ENCODE measurements at places on chromosomes 12 and 14.

DNA sequence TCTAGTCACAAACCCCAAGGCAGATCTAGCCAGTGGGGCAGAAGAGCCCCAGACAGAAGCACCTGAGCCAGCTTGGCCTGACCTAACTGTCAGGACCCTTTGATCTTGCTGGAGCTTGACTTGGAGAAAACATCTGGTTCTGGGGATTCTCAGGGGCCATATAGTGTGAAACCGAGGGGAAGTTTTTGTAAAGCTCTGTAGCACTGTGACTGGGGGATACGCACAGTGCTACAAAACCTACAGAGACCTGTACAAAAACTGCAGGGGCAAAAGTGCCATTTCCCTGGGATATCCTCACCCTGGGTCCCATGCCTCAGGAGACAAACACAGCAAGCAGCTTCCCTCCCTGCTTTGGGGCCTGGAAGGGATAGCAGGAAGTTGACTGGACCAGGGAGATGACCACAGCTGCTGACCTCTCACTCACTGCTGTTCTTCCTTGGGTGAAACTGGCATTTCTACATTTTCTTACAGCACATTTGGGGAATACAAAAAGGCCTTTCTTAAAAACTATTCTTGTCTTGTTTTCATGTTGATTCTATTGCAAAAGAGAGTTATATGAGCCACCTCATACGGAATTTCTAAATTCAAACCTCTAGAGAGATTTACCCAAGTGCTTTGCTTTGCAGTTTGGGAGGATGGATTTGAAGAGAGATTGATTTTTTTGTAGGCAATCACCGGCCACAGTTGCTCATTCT lies 140.0 kb downstream of the DAD1 start:
- no peak for DNase-seq

DNA sequence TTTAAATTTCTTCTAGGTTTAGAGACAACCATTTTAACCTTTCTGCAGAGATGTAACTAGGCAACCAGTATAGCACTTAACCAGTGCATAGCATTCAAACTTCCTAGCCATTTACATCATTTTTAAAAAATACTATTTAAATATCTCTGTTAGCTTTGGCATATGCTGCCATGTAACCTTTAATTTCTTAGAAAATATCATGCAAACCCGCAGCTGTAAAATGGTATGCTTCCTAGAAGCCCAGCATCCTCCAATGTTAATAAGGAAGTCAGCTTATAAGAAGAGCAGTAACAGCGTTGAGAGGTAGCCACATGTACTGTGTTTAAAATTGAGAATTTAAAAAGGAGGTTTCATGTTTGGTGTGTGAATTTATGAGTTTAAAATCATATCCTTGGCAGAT lies 22.8 kb downstream of the GNG2 start:
- no peak for DNase-seq

- no peak for DNase-seq
These were observed 3.7 kb upstream of the ART4 start for GRCh38 chr12:14846876-14847580.

DNA sequence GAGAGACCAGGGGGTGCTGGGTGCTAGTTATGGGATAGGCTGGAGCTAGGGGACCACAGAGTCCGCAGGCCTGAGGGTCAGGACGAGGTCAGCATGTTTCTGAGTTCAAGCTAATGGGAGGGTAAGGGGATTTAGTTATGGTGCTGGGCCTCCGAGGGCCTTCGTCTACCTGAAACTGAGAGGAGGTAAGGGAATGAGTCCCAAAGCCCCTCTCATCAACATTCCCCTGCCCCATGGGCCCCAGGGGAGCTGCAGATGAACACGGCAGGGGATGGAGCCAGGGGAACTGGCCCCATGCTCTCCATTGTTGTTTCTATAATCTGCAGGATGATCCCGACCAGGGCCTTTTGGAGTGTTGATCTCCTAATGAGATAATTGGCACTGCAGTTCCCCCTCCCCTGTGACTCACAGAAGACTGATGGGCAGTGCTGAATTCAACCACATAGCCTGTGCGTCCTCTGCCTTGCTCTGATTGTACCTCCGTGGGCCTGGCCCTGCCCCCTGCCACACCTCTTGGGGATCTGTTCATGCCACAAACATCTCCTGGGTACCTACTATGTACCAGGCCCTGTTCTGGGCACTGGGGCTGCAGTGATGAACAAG lies 21.4 kb downstream of the FAIM2 start:
- DNase-seq, result no peak

GRCh38 chr12:124512667-124513296 lies 54.6 kb downstream of the NCOR2 start:
- no peak for DNase-seq

DNA sequence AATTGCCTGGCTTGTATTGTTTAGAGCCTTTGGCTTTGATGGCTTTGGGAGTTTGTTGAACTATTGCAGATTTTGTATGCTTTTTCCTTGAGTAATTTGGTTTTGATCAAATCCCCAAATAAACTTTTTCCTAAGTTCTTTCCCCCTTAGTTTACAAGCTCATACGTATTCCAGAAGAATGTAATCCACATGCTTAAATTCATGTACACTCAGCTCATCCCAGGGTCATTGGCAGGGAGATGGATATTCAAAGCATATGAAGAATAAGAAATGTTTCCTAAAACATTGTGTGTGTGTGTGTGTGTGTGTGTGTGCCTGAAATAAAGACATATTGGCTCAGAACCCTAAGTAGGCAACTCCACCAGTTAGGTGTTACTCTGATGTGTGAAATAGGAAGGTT lies 89.4 kb downstream of the TMEM30B start:
- DNase-seq, result no peak

GRCh38 chr14:83734431-83734830 lies 1795.5 kb upstream of the FLRT2 start:
- no peak for DNase-seq

- DNase-seq, result no peak
These were observed 10.8 kb upstream of the DYRK2 start for GRCh38 chr12:67637718-67638117.

DNA sequence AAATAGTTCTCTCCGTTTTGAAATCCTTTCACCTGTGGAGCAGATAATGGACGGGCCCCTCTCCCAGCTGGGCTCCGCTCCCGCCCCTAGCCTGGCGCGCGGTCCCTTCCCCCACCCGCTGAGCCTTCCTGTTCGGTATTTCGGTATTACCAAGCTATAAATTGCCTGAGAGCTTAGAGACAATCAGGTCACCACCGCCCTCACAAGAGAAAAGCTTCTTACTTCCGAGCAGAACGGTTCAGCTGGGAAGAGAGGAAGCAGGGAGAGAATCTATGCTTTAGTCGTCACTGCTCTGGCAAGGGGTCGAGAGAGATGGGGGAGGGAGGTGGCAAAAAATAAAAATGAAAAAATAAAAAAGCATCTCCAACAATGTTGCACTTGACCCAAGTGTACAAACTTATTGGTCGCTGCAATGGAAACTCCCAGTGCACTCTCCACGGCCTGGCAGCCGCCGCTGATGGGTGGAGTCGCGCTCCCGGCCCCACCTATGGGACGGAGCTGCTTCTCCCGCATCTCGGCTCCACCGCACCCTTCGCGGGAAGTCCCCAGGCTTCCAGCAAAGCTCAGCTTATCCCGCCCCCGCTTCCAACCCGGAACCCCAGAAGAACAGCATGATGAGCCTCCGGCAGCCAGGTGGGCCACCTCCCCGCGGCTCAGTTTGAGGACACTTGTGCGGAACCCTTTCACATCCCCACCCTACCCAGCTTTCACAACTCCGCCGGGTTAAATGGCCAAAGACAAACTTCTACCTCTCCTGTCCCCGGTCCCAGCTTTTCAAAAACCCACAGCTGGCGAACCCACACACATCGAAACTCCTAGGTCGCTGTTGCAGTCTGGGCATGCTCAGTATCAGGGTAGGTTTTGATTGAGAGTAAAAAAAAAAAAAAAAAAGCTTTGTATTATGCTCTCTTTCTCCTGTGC lies 832 bp upstream of the SYT1 start:
- DNase-seq, result no peak

- no peak for DNase-seq
These were observed 206.6 kb downstream of the CACNA1C start for GRCh38 chr12:2259369-2259768.

- no peak for DNase-seq
These were observed 10.3 kb downstream of the TGFB3 start for GRCh38 chr14:75971509-75971908.

DNA sequence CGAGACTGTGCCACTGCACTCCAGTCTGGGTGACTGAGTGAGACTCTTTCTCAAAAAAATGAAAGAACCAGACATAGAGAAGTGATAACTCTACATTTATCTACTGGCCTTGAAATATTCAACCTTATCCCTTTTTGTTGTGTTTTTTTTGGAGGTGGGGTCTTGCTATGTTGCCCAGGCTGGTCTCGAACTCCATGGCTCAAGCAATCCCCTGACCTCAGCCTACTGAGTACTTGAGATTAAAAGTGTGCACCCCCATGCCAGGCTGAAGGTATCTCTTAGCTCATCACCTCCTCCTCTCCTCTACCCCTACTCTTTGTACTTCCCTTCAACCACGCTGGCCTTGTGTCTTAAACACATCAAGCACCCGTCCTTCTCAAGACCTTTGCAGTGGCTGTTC lies 3.8 kb downstream of the DRAM1 start:
- no peak for DNase-seq

DNA sequence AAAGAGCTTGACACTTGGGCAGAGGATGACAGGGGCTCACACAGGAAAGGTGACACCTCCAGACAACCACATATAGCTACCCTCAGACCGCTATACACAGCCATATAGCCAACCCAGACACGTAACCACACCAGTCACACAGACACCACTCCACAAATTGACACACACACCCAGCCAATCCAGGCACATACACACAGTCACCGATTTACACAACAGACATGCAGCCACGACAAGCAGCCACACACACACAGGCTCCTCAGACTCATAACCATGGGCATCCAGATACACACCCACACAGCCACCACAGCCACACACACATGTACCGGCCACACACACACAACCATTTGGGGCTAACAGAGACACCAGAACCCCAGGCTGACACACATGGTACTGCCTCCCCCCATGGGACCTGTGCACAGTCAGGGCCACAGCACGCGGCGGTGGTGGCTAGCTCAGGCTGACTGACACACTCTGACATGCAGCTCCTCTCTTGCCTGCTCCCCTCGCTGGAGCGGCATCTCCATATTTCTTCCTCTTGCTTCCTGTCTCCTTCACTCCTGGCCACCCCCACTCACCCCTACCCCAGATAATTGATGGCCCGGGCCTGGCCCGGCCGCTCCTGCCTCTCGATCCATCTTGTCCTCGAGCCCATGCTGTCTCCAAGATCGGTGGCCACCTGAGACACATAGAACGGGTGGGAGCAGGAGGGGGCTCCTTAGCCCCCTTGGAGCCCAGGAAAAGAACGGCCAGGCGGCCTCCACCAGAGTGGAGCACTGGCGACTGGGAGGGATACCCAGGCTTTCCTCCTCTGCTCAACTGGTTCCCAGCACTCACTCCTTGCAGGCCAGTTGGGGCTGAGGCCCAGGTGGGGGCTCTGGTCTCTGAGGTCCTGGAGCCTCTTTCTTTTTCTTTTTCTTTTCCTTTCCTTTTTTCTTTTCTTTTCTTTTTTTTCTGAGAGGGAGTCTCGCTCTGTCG lies 6.0 kb upstream of the SHMT2 start:
- no peak for DNase-seq

GRCh38 chr12:2797721-2798418 lies 3.1 kb downstream of the FKBP4 start:
- DNase-seq, result no peak

GRCh38 chr12:39467432-39467870 lies 24.5 kb upstream of the KIF21A start:
- DNase-seq, result no peak

- peak; percentile 18 for DNase-seq
These were observed 37.1 kb upstream of the LMNTD1 start for GRCh38 chr12:25590011-25590721.

GRCh38 chr12:95318071-95318545 lies 100.5 kb downstream of the VEZT start:
- no peak for DNase-seq

GRCh38 chr14:105145381-105146180 lies 23.0 kb downstream of the JAG2 start:
- no peak for DNase-seq

DNA sequence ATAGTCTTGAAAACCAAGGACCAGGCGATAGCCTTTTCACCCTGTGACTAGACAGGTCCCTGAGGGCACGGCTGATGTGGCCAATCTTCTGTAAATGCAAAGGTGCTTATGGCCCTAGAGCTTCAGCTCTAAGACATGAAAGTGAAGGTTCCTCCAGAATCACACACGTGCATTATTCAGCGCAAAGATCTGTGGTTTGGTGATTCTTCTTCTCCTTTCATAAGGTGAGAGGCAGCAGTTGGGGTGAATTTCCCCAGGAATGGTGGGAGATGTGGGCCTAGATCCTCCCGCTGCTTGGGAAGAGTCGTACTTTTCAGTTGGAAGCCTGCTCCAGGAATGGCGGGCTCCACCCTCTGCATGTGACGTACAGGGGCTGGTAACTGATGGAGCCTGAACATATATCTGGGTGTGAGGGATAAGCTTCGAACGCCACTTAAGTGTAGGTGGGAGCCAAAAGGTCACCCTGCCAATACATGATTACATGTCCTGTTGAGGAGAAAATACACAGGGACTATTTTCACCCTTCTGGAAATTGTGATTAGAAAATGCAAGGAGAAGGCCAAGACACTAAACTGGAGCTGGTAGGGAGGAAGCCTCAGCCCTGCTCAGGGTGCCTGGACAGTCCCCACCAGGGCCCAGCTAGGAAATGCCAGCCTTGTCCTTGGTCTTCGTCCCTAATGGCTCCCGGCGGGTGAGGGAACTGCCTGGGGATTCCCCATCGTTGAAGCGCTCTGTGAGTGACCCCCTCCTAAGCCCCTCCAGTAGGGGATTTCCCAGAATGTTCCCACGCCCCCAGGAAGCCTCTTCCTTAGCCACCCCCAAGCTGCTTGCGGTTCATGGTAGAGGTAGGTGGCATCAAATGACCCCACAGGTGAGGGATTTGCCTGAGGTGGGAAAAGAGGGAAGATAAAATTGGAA lies 17.6 kb downstream of the BATF start:
- DNase-seq, result no peak

DNA sequence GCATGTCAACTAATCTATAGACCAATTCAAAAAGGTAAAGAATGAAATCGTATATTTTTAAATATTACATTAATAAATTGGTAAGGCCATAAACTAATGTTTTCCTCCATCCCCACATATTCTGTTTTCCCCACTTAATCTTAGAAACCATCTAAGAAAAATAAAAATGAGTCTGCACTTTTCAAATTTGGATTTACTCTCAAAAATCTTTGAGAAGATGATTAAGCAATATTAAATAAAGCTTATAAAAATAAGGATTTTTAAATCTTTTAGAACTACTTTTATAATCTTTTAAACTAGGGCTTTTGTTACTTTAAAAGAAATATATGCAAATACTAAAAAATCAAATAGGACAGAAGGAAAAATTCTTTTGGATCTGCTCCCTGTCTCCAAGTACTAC lies 10.6 kb upstream of the HAL start:
- DNase-seq, result no peak

GRCh38 chr14:31660191-31660590 lies 99.0 kb downstream of the NUBPL start:
- no peak for DNase-seq

GRCh38 chr12:52182898-52183543 lies 8.8 kb downstream of the KRT80 start:
- DNase-seq, result no peak

GRCh38 chr14:33962016-33962415 lies 11.1 kb upstream of the EGLN3 start:
- DNase-seq, result no peak

Measured in DND-41 (cell line).